ENCODE measurements at places on chromosomes 1 and 21. TPM values are rescaled to one million over a fixed set of nuclear protein-coding genes. Genes with fewer than 3 reads are reported as not detected.

- no peaks in the 10 kb centered on the region for H3K4me1 ChIP-seq
- no peak for DNase-seq
- H3K36me3 ChIP-seq = no peaks in the 10 kb centered on the region
- peaks cover 1% of the 10 kb centered on the region for H3K27me3 ChIP-seq
- H3K27ac ChIP-seq = no peak overlapping the region
- H3K4me3 ChIP-seq = no peak overlapping the region
Measured at GRCh38 chr21:15362458-15362857, 297.7 kb upstream of the NRIP1 start.

DNA sequence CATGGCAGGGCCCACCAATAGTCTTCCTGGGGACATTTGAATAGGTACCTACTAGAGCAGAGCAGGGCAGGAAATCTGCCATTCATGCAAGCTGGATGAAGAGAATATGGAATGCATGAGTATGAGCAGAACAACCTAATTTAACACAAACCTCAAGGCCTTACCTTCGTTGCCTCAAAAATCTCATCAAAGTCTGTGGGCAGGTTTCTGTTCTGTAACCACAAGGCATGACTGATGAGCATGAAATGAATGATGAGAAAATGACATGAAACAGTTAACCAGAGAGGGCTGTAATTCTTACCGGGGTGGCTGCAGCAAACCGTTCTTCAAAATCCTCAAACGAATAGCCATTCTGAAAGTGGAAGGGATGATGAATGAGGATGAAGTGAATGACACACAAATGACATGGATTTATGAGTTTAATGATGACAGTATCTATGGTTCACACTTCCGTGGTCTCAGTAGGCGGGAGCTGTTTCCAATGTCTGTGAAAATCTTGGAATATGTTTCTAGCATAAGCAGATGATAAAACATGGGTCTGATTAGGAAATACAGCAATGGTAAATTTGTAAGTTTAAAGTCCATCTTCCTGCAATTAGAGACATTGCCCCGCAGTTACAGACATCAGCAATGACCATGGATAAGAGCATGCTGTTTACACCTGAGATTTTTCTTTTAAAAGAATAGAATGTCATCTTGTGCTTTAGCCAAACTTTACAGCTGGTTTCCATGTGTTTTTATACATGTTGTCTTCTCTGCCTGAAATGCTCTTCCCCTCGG lies 67.6 kb upstream of the C8B start:
- H3K36me3 ChIP-seq = no peaks in the 10 kb centered on the region
- no peak for DNase-seq
- no peak overlapping the region for H3K27ac ChIP-seq
- no peak overlapping the region for H3K4me3 ChIP-seq

DNA sequence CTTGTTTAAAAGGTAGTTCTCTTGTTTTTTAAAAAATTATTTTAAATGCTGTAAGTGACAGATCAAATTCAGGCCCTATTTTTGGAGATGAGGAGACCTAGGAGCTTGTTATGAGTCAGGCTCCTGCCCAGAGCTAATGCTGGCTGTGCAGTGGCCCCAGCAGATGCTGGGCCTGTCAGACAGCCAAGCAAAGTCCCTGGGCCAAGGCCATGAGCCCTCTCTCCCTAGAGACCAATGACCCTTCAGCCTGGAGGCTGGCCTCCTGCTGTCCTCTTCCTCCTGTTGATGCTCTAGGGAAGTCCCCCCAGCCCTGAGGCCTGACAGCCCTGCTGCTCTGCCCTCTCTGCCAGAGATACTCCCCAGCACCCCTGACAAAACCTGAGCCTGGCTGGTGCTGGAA lies 128.1 kb upstream of the CTTNBP2NL start:
- H3K4me1 ChIP-seq = no peaks in the 10 kb centered on the region
- no peaks in the 10 kb centered on the region for H3K27me3 ChIP-seq
- no peaks in the 10 kb centered on the region for H3K36me3 ChIP-seq
- no peak overlapping the region for H3K27ac ChIP-seq

GRCh38 chr1:241647658-241648057 lies 4.4 kb upstream of the WDR64 start:
- no peak overlapping the region for H3K4me3 ChIP-seq
- peaks cover 4% of the 10 kb centered on the region for H3K27me3 ChIP-seq
- no peaks in the 10 kb centered on the region for H3K4me1 ChIP-seq

DNA sequence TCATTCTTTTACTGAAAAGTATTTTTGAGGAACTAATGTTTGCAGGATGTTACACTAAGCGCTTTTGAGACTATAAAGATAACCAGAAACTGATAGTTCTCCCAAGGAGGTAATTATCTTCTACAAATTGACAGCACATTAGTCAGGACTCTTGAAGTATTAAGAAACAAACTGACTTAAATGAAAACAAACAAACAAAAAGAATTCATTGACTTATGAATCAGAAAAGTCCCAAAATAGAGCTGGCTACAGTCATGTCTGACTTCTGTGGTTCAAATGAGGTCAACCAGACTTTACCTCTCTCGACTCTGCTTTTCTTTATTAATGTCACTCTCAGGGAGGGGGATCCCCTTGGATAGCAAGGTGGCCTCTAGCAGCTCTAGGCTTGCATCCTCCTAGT lies 296.8 kb downstream of the TPR start:
- H3K4me1 ChIP-seq = no peaks in the 10 kb centered on the region
- H3K36me3 ChIP-seq = no peaks in the 10 kb centered on the region
- H3K4me3 ChIP-seq = no peak overlapping the region
- DNase-seq = no peak
- H3K27me3 ChIP-seq = no peaks in the 10 kb centered on the region
- H3K27ac ChIP-seq = no peak overlapping the region

GRCh38 chr1:67333603-67334002 lies 25.9 kb downstream of the IL12RB2 start:
- peaks cover 6% of the 10 kb centered on the region for H3K27me3 ChIP-seq
- DNase-seq = peak; percentile 21
- H3K4me1 ChIP-seq = peaks cover 99% of the 10 kb centered on the region
- peak overlapping the region; percentile 84 for H3K27ac ChIP-seq
- H3K36me3 ChIP-seq = no peaks in the 10 kb centered on the region

GRCh38 chr1:41242342-41243078 lies 404 bp upstream of the SCMH1 start:
- peaks cover 18% of the 10 kb centered on the region for H3K4me1 ChIP-seq
- peak; percentile 21 for DNase-seq
- no peaks in the 10 kb centered on the region for H3K36me3 ChIP-seq
- peak overlapping the region; percentile 82 for H3K4me3 ChIP-seq

DNA sequence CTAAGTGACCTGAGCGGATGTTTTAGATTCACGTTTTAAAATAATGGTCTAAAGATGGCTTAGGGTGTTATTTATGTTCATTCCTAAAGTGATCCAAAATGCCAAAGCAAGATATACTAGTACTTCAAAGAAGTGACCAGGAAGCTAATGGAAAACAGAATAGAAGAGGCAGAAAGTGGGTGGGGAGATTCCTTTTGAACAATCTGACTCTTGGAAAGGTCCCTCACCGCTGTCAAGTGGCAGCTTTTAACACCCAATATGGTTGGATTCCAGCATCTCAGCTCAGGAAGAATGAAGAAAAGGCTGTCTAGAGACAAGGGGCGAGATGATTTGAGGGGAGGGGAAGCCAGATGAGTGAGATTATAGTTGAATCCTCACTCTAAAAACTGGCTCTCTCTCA lies 90.3 kb downstream of the SCMH1 start:
- H3K36me3 ChIP-seq = peaks cover 12% of the 10 kb centered on the region
- H3K27ac ChIP-seq = no peak overlapping the region
- no peaks in the 10 kb centered on the region for H3K27me3 ChIP-seq
- no peak overlapping the region for H3K4me3 ChIP-seq
- H3K4me1 ChIP-seq = no peaks in the 10 kb centered on the region

- DNase-seq = no peak
- H3K27ac ChIP-seq = no peak overlapping the region
- no peaks in the 10 kb centered on the region for H3K4me1 ChIP-seq
Measured at GRCh38 chr1:55284856-55285255, 69.7 kb upstream of the USP24 start.

DNA sequence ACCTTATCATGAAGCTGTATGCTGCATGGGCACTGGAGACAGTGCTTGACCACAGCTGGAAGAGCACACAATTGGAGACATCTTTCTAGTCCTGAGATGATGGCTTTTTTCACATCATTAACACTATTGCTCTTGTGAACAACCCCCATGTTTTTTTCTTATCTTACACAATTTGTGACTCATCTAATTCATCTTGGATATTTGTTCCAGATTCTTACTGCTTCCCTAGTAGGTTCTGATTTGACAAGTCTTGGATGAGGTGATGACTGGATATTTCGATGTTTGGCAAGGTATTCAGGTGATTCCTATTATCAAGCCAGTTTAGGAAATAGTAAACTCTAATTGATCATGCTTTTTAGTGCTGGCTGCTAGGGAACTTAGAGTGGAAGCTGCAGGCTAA lies 23.7 kb downstream of the HLX start:
- no peaks in the 10 kb centered on the region for H3K36me3 ChIP-seq
- H3K27me3 ChIP-seq = peaks cover 11% of the 10 kb centered on the region
- no peak overlapping the region for H3K4me3 ChIP-seq
- H3K27ac ChIP-seq = no peak overlapping the region

DNA sequence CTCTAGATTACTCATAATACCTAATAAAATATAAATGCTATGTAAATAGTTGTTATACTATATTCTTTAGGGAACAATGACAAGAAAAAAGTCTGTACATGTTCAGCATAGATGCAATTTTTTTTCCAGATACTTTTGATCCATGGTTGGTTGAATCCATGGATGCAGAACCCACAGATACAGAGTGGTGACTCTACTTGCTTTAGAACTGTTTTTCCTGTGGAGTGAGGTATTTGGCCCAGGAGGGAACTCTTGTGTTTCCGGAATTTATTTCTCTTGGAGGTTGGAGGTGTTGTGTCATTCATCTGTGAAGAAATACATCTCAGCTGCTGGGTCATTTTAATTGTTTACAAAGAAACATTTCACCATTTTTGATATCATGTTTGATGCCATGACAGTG lies 28.7 kb downstream of the TMEM200B start:
- H3K27ac ChIP-seq = no peak overlapping the region
- peaks cover 19% of the 10 kb centered on the region for H3K36me3 ChIP-seq
- DNase-seq = no peak
- H3K4me3 ChIP-seq = no peak overlapping the region
- H3K4me1 ChIP-seq = peaks cover 3% of the 10 kb centered on the region
- peaks cover 5% of the 10 kb centered on the region for H3K27me3 ChIP-seq

GRCh38 chr1:24875257-24875656 lies 54.8 kb downstream of the RUNX3 start:
- no peaks in the 10 kb centered on the region for H3K27me3 ChIP-seq
- H3K36me3 ChIP-seq = peaks cover 9% of the 10 kb centered on the region
- no peak overlapping the region for H3K4me3 ChIP-seq
- no peak for DNase-seq

DNA sequence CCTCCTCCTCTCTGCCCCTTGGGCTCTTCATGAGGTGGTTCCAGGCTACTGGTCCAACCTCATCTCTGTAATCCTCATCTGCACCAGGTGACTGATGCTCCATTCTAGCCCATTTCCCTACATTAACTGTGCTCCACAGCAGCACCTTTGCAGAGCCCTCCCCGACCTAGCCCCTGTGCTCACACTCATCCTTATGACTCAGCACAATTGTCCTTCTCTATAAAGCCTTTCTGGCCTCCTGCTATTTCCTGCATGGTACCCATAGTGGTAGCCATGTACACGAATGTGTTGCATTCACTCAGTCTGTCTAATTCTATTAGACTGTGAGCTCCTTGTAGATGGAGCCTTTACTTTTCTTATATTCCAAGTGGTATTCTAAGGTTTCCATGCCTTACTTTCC lies 339.0 kb downstream of the DISC1 start:
- DNase-seq = no peak
- H3K4me3 ChIP-seq = no peak overlapping the region
- peaks cover 2% of the 10 kb centered on the region for H3K27me3 ChIP-seq
- no peak overlapping the region for H3K27ac ChIP-seq
- peaks cover 5% of the 10 kb centered on the region for H3K4me1 ChIP-seq

- no peak for DNase-seq
- H3K4me1 ChIP-seq = no peaks in the 10 kb centered on the region
- peaks cover 18% of the 10 kb centered on the region for H3K36me3 ChIP-seq
- peaks cover 2% of the 10 kb centered on the region for H3K27me3 ChIP-seq
- no peak overlapping the region for H3K4me3 ChIP-seq
Measured at GRCh38 chr1:41936107-41936506, 17.4 kb upstream of the HIVEP3 start.

DNA sequence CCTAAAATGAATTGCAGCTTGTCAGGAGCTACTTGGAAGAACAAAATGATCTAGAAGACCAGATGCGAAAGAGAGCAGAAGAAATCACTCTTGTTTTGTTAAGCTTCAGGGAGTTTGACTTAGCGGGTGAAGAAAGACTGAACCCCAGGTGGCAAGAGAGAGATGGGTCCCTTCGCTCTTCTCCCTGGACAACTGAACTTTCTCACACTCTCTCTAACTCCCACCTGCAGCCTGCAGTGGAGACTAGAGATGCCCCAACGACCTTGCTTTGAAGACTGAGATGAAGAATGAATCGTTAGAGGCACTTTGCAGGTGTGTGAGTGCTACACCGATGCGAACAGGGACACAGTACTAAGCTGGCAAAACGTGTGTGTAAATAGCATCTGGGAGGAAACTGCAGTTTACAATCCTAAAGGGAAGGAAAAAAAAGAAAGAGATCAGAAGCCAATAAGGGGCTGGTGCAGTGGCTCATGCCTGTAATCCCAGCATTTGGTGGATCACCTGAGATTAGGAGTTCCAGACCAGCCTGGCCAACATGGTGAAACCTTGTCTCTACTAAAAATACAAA lies 64.5 kb upstream of the LYST start:
- H3K27ac ChIP-seq = no peak overlapping the region
- H3K27me3 ChIP-seq = no peaks in the 10 kb centered on the region
- H3K4me3 ChIP-seq = no peak overlapping the region
- no peak for DNase-seq

DNA sequence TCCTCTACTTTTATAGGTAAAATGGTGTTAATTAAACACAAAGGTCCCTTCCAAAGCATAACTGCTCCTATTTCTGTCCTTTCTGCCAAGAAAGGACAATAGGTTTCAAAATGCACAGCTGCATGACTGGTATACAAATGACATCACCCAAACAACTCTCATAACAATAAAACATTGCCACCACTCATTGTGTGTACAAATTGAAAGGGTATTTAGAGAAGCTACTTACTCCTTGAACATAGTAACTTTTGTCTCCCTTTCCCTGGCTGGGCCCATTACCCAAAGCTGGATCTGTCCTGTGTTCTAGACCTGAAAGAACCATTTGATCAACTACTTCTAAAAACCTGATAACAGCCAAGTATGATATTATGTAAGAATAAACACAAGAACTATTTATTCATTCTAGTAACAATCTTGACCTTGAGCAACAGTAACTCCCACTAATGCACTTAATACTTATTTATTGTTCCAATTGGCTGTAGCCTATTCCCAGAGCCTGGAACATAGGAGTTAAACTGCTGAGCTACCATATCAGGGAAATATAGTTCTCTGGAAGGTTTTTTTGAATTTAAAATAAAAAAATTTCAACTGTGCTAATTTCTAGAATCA lies 38.2 kb downstream of the TTLL7 start:
- H3K4me1 ChIP-seq = no peaks in the 10 kb centered on the region
- H3K27me3 ChIP-seq = no peaks in the 10 kb centered on the region
- no peak overlapping the region for H3K4me3 ChIP-seq

AUNIP gene
- 0.31 TPM for polyA plus RNA-seq

CD5L gene
- not detected for polyA plus RNA-seq

NUP210L gene
- polyA plus RNA-seq = not detected

AMPD1 gene
- not detected for polyA plus RNA-seq

TRIM17 gene
- polyA plus RNA-seq = 1.7 TPM

RBM11 gene
- polyA plus RNA-seq = not detected

NES gene
- not detected for polyA plus RNA-seq

GNAT2 gene
- not detected for polyA plus RNA-seq

Data from immature natural killer cell (primary cell).